Stimulated activated CD4-positive, alpha-beta T cell treated with anti-CD3 and anti-CD28 coated beads, Interleukin-12 subunit alpha, Interleukin-12 subunit beta, amount 100 ng/mL, for 24 hours (primary cell): ENCODE measurements at places on chromosomes 5 and 9.

DNA sequence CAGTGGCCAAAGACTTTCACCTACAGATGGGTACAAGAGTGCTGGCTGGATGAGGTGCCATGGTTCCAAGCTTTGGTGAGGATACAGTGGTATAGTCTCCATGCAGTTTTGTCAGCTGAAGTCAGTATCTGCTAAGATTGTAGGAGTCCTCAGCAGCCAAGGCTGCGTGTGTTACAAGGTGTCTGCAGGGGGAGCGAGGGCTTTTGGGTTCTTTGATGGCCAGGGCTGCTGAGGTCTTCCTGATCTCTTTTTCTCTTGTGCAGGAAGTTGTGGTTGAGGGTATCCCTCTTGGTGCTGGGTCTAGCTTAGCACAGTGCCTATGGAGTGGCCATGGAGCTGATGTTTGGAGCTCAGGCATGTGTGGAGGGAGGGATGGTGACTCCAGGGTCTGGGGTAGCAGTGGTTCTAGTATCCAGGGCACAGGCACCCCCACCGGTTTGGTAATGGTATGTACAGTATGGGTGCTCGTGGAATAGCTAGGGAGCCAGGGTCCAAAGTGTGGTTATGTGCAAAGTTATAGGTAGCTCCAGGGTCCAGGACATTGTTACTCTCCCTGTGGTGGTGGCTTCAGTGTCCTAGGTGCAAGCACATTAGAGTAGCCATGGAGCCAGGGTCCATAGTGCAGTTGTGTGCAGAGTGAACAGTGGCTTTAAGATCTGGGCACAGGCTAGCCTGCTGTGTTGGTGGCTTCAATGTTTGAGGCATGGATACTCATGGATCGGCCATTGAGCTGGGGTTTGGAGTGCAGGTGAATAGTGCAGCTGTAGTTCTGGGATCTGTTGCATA is 36.7 kb downstream of the CNTLN start:
- no peak for DNase-seq

- DNase-seq = no peak
Observed at GRCh38 chr9:114282507-114282906, 40.4 kb upstream of the ORM1 start.

DNA sequence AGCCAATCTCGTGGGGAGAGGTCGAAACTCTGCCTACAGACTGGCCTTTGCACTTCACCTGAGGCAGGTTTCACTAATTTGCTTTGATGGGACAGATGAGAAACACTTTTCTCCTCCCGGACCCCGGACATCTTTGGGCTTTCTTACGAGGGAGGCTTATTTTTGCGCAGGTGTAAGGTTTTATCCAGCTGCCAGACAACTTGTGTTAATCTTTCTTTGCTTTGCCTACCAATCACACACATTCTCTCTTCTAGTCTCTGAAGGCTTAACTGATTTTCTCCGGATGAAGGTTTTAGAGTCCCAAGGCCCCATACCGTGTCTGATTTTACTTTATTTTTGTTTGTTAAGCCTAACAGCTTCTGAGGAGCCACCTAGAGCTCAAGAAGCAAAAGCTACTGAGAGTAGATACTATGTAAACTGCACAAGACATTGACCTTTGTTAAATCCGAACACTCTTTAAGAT is 436 bp upstream of the EMB start:
- DNase-seq = no peak

DNA sequence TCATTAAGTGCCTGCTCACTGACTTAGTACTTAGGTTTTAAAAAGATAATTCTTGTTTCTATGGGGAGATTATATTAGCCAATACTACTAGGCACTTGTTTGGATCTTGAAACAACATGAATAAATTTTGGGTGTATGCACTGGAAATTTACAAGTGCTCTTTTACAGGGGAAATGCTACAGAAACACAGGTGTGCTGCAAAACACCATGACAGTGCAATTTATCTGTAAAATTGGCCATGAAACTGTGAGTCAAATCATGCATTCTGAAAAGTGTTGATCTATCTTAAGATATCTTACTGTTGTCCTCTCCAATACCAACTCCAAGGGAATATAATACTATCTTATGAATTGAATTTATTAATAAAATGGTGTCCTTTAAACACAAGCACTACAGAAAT is 12.1 kb upstream of the PCDHB1 start:
- no peak for DNase-seq

GRCh38 chr5:158915216-158915615 is 184.5 kb downstream of the EBF1 start:
- DNase-seq = no peak

- DNase-seq = no peak
Observed at GRCh38 chr5:139692148-139692547, 44.0 kb downstream of the CXXC5 start.

DNA sequence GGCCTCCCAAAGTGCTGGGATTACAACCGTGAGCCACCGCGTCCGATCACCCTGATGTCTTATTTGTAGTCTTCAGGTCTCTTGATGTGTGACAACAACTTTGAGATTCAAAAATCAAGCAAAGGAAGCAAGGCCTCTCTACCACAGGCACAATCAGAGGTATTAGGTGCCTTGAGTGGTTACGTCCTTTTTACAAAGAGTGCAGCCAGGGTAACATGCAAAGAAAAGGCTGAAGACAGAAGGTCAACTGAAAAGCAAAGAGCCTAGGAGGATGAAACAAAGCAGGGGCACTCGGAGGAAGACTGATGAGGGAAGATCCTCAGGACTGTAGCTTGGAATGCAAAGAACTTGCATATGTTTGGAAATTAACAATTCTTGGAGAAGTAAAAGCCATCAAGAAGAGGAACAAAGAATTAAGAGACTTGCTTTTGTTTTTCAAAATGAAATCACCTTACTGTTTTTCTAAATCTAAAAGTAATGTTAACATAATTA is 362.1 kb downstream of the EBF1 start:
- no peak for DNase-seq

DNA sequence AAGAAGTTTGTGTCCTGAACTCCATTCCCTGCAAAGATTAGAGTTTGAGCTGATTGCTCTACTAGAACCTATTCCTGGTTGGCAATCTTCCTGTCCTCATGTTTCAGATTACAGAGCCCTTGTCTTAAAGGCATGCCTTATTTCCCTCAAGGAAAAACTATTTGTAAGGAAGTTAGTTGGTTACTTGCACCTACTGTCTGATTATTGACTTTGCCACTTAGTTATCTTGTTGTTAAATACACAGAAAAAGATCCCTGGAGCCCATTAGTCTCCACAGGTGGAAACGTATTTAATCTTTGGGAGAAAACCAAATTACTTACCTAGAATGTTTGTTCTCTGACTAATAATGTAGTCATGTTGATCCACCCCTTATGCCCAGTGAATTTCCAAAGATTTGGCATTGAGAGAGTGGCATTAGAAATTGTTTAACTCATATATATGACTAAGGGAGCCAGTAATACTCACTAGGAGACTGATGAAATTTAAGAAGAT is 132.3 kb upstream of the ELL2 start:
- no peak for DNase-seq

- no peak for DNase-seq
Observed at GRCh38 chr9:129574911-129575585, 45.9 kb downstream of the C9orf50 start.

DNA sequence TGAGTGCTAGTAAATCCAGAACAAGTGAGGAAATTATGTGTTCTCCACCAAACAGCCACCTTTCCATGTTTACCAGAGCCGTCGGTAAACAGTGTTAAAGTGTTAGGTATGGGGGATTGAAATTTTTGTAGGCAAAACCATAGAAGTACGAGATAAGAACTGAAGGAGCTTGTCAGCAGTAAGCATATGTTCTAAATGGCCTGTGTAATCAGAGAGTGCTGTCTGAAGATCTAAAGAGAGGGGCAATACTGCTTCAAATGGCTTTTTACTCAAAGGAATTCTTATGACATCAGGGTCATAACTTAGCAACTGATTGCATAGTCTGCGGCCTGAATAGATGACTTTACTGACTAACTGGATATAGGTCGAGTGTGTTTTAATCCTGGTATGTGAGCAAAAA is 13.4 kb upstream of the TEX10 start:
- DNase-seq = no peak

GRCh38 chr5:119218830-119219782 is 136.7 kb upstream of the TNFAIP8 start:
- DNase-seq = no peak
